ENCODE measurements at places on chromosomes 4 and X.
A peak's percentile ranks its signal among the peaks of the same experiment; 100 is the strongest.

DNA sequence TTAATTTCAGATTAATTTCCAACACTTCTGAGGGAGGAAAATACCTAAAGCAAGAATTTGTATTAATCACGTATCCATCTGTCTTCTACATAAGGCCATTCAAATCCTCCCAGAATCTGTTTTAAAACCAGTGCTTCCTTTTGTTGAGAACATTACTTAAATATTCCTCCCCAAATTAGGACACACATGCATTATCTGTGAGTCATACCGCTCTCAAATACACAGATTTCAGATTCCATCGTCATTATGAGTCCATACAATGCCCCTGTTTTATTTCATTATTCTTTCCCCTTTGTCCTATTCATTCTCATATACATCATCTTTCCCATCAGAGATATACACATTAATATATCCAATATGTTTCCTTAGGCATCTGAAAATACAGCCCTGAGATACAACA lies 57.3 kb upstream of the PRSS12 start:
- DNase-seq: no peak

- DNase-seq: no peak
These were observed 77.1 kb downstream of the TBCK start for GRCh38 chr4:106238820-106239420.

GRCh38 chrX:103396660-103397059 lies 20.3 kb downstream of the BEX3 start:
- DNase-seq: no peak

GRCh38 chr4:9792381-9792780 lies 10.9 kb downstream of the DRD5 start:
- no peak for DNase-seq

GRCh38 chr4:1568855-1569460 lies 115.2 kb downstream of the FAM53A start:
- peak; percentile 54 for DNase-seq

DNA sequence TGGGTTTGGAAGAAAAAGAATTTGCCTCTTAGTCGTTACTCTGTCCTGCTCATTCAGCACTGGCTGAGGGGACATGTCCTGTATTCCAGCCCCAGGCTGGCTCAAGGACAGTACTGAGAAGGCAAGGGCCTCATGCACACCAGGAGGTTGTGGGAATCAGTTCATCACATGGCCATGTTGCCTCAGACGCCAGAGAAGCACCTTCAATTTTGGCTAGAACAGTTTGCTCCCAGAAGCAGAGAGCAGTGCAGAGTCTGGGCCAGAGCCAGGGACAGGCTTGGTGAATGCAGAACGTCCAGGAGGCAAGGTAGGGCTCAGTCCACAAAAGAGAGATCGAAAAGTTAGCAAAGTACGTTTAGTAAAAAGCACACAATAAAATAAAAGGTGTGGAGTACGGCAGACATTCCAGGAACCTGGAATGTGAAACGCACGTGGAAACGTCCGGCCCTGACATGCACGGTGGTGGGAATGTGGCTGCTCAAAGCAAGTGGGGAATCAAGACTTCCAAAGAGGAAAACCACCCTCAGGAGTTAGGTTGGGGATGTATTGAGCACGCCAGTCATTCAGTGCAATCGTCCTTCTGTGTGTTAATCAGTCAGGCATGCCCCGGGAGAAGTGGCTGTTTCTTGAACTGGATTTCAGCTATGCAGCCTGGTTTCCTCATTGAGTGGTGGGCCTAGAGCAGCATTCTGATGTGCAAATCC lies 1.2 kb upstream of the SLC2A9 start:
- no peak for DNase-seq

GRCh38 chr4:36273276-36273675 lies 8.1 kb upstream of the DTHD1 start:
- no peak for DNase-seq

DNA sequence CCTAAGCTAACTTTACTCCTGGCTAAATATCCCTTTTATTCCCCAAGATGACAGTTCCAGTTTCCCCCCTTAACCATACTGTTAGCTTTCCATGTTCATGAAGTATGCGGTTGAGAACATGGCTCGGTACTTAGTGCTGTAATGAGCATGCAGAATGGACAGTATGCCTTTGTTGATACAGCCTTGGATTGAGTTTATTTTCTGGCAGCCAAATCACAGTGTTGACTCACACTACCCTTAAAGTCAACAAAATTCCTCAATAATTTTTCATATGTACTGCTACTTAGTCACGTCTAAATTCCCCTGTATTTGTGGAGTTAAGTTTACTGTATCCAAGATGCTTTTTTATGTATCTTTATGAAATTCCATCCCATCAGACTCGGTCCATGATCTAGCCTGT lies 1.4 kb upstream of the VEGFC start:
- DNase-seq: no peak

DNA sequence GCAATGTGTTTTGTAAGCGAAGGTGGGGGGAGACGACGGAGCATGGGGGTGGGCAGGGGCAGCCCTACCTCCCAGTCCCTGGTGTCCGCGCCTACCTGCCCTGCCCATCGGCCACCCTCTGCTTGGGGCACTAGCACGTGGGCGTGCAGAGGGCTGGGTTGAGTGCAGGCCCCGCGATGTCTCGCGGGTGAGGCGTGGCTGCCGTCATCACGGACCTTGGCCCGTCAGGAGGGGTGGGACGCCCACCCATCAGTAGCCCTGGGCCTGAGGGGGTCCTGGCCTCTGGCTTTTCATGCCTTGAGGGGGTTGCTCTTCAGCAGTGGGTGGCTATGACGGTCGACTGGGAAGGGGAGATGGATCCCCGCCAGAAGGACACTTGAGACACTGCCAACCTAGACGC lies 36.1 kb upstream of the GEMIN8 start:
- no peak for DNase-seq

DNA sequence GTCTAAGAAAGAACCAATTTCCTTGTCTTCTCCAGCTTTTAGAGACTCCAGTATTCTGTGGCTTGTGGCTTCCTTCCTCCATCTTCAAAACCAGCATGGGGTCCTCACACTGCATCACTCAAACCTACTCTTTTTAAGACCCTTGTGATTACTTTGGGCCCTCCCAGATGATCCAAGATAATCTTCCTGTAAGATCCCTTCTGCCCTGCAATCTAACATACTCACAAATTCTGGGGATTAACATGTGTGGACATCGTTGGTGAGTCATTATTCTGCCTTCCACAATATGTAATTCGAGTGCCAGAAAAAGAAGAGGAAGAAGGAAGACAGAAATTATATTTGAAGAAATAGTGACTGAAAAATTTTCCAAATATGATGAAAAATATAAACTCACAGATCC lies 47.9 kb downstream of the BEND4 start:
- no peak for DNase-seq

DNA sequence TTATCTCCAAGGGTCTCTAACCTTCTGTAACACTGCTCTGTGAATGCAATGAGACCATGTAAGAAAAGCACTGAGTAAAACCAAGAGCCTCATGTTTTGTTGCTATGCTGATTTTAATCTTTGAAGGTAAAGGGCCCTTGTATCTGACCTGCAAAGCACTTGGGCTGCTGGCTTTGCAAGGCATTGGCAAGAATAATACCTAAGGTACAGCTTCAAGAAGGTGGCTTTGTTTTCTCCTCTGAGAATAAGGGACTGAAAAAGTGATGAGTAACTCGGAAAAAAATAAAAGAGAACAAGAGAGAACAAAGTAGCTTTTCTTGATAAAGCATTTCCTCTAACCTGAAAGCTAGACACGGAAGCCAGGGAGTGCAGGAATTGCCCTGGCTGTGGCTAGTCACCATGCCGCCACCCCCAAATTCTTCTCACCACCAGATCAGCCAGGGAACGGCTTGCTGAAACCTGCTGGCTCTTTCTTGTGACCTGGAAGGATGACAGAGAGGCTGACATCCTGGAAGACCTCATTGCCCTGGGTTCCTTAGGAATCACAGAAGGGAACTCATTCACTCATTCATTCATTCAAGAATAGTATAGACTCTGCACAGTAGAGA lies 41.8 kb upstream of the HS3ST1 start:
- DNase-seq: no peak

GRCh38 chrX:130916636-130917422 lies 13.8 kb upstream of the ENOX2 start:
- peak; percentile 64 for DNase-seq

DNA sequence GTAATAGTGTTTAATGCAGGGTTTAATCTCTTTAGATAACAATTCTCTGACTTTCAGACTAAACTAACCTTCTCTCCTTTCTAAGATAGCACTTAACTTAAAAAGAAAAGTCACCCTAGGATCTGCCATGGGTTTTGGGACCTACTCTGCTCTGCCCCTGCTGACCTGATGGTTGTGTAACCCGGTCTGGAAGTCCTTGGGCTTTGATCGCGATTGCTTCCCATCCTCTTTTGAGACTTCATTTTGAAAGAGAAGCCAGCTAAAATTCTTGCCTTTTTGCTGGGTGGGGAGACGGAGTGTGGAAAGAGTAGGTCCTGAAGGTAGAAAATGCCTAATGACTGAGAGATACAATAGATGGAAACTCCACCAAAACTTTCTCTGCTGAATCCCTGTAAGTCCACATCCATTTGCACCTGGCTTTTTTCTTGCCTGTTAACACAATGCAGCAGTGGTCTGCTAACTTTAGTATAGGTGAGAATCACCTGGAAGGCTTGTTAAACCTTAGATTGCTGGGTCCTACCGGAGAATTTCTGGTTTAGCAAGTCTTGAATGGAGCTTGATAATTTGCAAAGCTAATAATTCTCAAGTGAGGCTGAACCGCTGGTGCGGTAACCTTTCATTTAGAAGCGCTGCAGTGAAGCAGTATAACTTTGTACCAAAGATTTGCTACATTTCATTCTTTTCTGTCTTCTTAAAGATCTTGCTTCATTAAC lies 45.6 kb upstream of the CCSER1 start:
- no peak for DNase-seq

DNA sequence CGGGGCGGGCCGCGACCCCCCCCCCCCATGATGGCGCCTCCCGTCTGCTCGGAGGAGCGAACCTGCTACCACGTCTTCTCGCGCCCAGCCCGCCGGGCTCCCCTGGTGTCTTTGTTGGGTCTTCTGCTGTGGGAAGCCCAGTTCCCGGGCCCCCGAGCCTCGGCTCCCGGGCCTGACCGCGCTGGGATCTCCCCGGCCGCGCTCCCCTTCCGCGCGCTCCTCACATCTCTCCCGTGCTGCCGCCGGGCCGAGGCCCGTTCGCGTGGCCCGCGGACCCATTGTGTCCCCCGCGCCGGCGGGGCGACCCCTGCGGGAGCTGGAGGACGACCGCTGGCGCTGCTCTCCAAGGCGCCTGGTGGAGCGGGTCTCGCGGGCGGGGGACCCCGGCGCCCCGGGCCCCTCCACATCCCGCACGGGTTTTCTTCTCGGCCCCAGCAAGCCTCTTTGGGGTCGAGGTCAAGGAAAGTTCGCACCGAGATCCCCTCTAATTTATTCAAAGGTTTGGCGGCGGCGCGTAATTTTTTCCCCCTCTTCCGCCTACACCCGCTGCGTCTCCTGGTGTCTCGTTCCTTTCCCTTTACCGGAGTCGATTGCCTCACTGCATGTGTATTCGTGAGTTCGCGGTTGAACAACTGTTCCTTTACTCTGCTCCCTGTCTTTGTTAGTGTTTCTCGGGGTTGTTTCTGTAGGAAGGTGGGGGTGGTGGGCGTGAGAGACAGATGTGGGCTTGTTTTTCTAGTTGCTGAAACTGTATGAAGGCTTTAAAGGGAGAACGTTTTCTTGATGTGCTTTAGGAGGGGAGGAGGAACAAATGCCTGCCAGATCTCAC lies 770 bp downstream of the SMAD1 start:
- DNase-seq: peak; percentile 36

DNA sequence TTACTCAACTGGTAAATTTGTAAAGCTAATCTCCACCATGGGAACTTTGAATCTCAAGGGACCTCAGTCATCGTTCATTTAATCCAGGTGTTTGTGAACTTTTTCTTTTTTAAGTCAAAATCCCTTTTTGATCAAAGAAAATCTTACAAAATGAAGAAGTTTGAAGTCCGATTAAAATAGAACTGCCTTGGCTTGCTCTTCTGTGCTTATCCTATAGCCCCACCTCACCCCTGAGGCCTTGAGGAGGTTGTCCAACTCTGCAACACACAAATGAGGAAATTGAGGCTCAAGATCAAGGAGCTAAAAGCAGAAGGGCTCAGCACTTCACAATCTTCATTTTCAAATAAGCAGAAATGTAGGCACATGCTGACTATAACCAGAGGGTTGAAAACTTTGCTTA lies 240.3 kb upstream of the SFRP2 start:
- no peak for DNase-seq

GRCh38 chr4:25160714-25161592 lies 704 bp upstream of the SEPSECS start:
- no peak for DNase-seq

- no peak for DNase-seq
These were observed 218.1 kb downstream of the MAML3 start for GRCh38 chr4:139935911-139936310.

DNA sequence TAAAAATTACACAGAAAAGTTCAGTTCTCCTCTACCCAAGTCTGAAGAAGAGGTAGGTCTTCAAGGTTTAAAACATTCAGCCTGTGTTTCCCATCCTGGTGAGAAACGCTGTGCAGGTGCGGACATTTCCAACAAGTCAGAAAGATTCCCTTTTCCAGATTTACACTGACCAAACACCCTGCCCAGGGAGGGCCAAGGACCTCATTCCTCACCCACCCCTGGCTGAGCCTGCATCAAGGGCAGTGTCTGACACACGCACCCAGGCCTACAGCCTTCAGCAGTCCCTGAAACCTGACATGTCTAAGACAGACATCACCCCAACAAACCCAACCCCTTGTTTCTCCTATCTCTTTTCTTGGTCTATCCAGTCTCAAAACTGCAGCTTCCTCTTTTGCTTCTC lies 105.9 kb downstream of the APBB2 start:
- no peak for DNase-seq

DNA sequence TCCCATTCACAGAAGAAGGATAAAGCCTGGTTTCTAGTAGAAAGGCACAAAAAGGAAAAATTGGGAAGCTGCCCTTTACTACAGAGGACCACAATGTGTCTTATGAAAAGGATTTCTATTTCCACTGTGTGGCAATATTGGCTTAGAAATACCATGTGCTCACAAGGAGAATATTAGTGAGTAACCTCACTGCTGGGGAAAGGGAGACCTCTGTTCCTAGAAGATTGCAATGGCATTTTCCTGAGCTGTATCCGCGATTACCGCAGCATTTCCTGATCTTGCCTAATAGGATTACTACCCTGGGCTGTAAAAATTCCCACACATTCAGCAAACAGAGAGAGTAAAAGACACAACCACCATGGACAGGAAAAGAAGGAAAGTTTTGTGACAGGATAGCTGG lies 308.8 kb upstream of the TECRL start:
- no peak for DNase-seq

DNA sequence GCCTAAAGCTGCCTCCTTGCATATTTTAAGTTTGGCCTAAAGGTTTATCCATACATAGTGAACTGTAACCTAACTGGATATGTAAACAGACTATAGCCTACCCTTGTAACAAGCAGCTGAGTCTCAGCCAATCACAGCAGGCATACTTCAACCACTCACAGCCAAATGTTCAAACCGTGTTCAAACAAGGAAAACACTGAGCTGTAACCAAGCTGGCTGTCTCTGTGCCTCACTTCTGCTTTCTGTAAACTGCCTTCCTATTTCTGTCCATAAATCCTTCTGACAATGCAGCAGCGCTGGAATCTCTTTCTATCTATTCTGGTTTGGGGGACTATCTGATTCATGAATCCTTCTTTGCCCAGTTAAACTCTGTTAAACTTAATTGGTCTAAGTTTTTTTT lies 16.4 kb downstream of the DSPP start:
- DNase-seq: no peak

GRCh38 chr4:170423137-170423536 lies 333.4 kb upstream of the AADAT start:
- no peak for DNase-seq

- DNase-seq: no peak
These were observed 9.8 kb downstream of the ZBTB33 start for GRCh38 chrX:120260369-120260768.

All from tibial artery (tissue), 4 donors.